SK-MEL-5 (cell line): ENCODE measurements at places on chromosomes 2 and 18. TPM values are rescaled to one million over a fixed set of nuclear protein-coding genes. Genes with fewer than 3 reads are reported as not detected.
A peak's percentile ranks its signal among the peaks of the same experiment; 100 is the strongest.

GRCh38 chr2:68741238-68741637 is 6.6 kb downstream of the ARHGAP25 start:
- DNase-seq = no peak

DNA sequence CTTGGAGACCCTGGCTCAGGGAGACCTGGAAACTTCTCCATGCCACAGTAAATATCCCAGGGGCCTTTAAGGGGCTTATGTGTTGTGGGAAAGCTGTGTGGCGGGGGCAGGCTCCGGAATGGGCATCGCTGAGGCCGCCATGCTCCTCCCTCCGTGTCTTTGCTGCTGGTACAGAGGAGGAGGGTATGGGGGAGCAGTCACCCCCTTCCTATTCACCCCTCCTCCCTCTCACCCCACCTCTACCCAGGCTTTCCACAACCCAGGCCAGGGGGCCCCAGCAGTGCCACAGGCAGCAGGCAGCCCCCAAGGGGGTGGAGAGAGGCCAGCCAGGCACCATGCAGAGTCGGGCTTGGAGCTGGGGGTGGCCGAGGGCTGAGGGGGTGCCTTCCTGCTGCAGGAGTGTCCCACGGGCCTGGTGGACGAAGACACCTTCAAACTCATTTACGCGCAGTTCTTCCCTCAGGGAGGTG is 28.0 kb upstream of the FAHD2A start:
- no peak for DNase-seq

DNA sequence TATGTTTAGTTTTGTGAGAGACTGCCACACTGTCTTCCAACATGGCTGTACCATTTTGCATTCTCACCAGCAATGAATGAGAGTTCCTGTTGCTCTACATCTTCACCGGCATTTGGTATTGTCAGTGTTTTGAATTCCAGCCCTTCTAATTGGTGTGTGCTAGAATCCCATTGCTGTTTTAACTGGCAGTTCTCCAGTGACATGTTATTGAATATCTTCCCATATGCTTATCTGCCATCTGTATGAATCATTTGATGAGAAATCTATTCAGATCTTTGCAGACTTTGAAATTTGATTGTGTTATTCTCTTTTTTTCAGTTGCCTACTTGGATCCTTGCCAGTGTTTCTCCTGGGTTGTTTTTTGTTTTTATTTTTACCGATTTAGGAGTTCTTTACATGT is 99.0 kb downstream of the SNTG2 start:
- DNase-seq = no peak

The SH3RF3 gene
- total RNA-seq = 0.32 and 0.35 TPM in 2 replicates

GRCh38 chr2:149725234-149725633 is 137.7 kb upstream of the MMADHC start:
- no peak for DNase-seq

DNA sequence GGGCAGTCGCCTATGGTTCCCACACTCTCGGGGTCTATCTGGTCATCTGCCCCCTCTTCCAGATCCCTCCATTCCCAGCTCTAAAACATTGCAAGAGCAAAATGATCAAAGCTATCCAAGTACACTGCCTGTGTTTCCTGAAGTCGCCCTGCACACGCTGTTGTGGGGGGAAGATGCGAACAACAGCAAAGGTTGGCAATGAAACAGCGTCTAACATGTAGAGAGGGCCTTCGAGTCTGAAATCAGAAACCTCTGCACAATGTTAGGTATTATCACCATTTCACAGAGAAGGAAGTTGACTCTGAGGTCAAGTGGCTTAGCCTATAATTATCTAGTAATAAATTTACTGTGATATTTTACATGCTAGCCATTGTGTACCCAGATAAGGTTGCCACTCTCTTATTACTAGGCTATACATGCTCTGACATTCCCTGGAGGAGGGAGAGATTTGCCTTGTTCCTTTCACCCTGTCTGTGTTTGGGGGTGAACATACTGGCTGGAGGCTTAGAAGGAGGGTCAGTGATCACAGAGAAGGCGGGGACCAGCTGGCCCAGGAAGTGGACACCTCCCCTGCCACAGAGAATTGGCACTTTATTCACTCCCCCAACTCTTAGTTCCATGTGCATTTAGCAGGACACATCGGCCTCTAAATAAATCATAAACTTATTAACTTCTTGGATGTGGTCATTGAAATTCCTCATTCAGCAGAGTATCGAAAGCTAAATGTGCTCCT is 36.8 kb downstream of the KCTD1 start:
- no peak for DNase-seq

DNA sequence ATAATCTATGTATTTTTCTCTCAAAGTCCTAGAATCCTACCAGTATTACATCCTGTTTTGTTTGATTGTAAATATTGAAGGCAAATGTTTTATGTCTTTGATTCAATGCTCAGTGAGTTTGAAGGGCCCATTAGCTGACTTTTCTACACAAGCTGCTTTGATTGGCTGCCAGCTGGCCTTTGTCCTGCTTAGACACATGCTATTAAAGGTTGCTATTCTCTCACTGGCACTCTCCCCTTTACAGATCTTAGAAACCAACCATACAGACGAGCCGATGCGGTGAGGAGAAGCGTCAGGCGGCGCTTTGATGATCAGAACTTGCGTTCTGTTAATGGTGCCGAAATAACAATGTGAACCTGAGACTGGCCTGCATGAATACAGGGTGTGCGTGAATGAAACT is 69.7 kb downstream of the PRPF40A start:
- peak; percentile 10 for DNase-seq

The CXCR2 gene
- total RNA-seq = not detected in 2 replicates

The TET3 gene
- 2.6 and 2.7 TPM in 2 replicates for total RNA-seq
